ENCODE measurements at places on chromosomes 4 and X.

GRCh38 chr4:24060932-24061331 is 171.1 kb upstream of the PPARGC1A start:
- no peak for DNase-seq

GRCh38 chr4:108034565-108034964 is 44.9 kb downstream of the HADH start:
- no peak for DNase-seq

DNA sequence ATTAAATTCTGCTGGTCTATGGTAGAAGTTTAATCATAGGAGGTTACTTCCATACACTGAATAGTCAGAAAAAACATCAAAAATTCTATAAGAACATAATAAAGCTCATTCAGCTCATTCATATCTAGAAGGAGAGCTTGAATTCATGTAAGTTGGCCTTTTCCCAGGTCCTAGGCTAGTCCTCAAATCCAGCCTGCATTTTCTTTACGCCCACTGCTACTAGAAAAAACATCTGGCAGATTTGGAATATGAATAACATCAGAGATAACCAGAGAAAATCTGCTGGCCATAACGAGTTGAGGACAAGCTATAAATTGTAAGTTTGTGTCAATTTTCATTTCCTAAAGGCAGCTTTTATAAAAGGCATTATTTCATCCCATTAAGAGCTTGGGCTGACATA is 95.5 kb downstream of the MXRA5 start:
- no peak for DNase-seq

DNA sequence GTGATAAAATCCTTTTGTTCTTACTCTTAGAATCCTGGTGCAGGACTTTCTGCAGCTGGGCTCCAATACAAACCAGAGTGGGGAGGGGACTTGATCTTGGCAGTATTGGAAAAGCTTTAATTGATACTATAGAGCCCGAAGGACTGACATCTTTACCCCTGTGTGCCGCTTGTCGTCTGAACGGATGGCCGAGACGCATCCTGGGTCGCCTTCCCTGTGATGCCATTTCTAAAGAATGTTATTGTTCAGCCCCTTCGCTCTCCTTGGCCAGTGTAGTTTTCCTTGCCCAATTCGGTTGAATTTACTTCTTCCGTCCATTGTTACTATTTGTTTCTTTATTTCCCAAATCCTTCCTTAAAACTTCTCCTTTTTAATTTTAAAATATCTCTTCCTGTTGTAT is 80.9 kb downstream of the CLDN34 start:
- no peak for DNase-seq

- DNase-seq: no peak
These were observed 16.9 kb downstream of the CYBB start for GRCh38 chrX:37796805-37797204.

- DNase-seq: no peak
These were observed 164.8 kb upstream of the VEGFC start for GRCh38 chr4:176957353-176958118.

GRCh38 chr4:172188248-172188988 is 375.2 kb downstream of the GALNTL6 start:
- no peak for DNase-seq
